Cerebellar nuclear complex (tissue), 1 donor: ENCODE measurements at places on chromosomes 7 and 10.

DNA sequence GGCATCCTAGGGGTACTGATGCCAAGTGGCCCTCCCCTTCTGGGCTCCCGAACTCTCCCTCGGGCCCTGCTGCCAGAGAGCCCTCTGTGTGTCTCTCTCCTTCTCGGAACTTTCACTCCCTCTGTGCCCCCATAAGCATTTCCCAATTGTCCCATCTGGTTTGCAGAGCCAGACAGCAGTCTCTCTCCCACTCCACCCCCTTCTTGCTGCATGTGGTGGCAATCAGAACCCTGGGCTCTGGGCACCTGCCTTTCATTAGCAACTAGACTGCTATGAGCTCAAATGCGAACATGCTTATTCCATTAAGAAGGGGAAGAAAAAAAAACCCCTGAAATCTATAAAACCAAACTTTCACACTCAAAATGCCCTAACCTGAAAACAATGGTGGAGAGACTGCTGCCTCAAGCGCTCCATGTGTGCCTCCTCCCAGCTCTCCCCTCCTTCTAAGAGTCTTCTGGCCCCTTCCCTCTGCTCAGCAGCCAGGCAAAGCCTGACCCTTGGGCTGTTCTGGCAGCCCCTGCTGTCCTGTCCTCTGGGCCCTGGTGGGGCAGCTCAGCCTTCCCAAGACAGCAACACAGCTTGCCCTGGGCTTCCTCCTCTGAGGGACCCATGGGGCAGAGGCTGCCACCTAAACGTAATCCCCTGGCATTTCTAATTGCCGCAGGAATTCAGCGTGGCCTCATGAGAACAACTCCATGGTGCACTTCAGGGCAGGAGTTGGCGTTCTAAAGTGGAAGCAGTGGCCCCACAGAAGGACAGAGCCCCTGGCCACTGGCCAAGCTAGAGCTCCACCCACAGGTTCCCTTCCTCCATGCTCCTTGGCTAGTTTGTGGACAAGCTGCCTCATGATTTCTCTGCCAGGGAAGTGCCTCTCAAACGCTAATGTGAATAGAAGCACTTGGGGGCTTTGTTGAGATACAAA, 415.4 kb downstream of the PLXNA4 start:
- DNase-seq = no peak

GRCh38 chr10:94630017-94630688, 53.4 kb upstream of the CYP2C18 start:
- DNase-seq = no peak

DNA sequence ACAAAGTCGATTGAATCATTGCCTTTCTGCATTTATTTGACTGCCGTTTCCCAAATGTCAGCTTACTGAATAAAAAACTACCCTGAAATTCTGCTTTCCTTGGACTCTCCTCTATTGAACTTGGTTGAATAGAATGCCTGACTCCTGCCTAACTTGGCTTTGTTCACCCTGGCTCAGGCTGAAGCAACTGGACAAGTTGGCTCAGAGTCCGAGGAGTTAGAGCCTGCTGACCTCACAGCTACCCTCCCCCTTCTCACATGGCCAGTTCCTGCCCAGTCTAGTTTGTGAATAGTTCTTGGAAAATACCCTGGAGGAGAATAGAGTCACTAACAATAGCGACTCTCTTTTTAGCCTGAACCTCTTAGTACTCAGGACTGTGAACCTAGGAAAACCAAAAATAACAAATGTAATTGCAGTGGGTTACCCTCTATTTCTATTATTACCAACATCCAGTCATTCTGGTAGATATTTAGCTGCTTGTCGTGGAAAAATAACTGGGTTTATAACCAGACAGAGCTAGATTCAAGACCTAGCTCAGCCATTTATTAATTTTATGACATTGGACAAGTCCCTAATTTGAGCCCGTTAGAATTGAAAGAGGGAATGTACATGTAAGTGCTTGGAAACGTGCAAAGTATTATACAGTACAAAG, 17.3 kb upstream of the NRBF2 start:
- no peak for DNase-seq

DNA sequence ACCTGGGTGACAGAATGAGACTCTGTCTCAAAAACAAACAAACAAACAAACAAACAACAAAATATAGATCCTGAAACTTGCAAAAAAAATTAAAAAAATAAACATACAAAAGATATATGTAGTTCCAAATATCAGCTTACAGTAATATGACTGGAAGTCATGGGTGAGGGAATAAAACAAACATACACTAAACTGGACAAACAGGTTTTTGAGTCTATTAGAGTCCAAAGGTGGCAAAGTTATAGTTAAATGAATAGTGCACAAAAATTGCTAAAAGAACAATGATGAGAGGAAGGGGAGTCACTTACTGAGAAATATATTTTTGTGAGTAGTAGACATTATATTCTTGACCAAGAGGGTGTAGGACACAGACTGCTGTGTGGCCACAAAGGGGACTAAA, 16.7 kb upstream of the RSBN1L start:
- DNase-seq = no peak

DNA sequence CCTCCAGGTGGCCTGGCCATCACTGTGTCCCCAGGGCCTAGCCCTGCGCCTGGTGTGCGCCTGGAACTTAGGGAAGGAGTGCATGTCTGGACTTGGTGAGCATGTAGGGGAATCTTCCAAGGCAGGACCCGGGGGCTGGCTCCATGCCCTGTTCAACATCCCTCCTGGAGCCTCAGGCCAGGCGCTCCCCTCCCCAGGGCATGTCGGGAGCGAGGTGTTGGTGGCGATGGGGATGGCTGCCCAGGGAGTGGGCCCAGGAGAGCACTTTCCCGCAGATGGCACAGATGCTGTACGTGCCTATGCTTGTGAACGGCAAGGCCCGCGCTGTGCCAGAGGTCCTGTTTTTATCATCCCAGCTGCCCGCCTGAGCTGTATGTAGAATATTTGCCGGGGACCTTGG, 55.0 kb downstream of the CDH23 start:
- no peak for DNase-seq

- DNase-seq = no peak
Observed at GRCh38 chr10:11687779-11688447, 54.3 kb upstream of the ECHDC3 start.

DNA sequence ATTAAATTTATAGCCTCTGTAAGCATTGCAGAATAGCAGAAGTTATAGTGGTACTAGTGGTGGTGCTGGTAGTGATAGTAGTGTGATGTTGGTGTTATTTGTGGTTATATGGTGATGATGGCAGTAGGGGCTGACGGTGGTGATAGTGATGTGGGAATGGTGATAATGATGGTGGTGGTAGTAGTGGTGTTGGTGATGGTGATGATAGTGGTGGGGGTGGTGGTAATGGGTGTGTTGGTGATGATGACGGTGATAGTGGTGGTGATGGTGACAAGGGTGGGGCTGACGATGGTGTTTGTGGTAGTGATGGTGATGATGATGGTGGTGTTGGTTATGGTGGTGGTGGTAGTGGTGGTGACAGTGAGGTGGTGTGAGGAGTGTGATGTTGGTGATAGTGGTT, 54.4 kb upstream of the MGAM2 start:
- DNase-seq = no peak

DNA sequence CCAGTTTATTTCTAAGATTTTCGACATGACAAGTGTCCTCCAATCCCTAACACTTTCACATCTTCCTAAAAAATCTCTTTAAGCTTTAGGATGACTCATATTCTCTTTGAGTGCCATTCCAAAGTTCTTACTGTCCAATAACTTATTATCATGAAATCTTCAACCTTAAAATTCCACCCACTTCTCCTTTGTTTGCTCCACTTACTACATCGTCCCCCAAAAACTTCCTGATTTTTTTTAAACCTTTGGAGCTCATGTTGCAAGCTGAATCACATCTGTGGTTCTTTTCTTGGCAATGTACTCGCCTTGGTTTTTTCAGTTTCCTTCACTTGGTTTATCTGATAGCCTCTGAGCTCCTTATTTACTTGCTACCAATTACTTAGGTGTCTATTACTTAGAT, 39.2 kb upstream of the JCAD start:
- no peak for DNase-seq

DNA sequence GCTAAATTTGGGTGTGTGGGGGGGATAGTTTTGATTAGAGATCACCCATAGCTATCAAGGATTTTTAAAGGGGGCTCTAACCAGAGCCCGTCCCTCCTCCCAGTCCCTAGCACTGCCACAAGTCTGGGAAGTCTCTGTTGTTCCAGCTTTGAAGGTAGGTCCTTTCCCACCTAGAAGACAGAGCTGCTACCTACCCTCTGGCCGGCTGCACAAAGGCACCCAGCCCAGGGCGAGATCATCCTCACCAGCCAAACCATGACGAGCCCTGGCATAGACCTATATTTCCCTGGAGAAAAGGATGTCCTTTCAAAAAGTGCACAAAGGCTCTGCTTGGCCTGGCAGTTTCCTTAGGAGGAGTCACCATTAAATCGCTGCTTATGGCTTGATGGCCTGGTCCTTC, 147.8 kb downstream of the CYP26A1 start:
- DNase-seq = no peak
